ENCODE measurements at places on chromosomes 11 and 22. TPM values are rescaled to one million over a fixed set of nuclear protein-coding genes. Genes with fewer than 3 reads are reported as not detected.
A peak's percentile ranks its signal among the peaks of the same experiment; 100 is the strongest.

GRCh38 chr11:64406221-64406946, 47.4 kb downstream of the RPS6KA4 start:
- no peak for DNase-seq

DNA sequence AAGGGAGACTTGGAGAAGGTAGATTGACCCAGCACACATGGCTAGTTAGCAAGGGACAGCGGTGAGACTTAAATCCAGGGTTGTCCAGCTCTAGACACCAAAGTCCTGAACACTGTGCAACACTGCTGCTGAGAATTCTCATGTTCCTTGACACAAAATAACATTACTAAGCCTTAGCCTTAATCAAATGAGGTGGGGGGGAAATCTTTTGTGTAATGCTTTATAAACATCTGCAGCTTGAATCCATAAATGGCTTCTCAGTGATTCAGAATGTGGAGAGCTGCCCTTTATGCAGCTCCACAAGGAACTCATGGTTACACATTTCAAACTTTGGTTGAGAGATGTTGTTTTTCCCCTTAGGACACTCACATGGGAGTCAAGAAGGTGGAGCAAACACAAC, 80.0 kb downstream of the CD44 start:
- no peak for DNase-seq

DNA sequence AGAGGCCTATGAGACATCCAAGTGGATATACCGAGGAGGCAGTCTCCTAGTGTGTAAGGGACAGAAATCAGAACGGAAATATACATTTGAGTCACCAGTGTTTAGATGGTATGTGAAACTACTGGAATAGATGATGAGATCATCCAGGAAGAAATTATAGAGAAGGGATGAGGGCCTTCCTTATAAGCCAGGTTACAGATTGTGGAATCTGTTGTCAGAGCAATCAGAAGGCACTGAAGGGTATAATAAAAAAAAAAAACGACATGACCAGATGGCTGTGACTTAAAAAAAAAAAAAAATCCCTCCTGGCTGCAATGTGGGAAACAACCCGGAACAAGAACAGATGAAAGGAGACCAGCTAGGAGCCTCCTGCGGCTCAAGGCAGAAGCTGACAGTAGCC, 2.7 kb downstream of the MAJIN start:
- peak; percentile 37 for DNase-seq

BTG4 gene
- total RNA-seq: 0.15 TPM

BTBD18 gene
- not detected for total RNA-seq

- no peak for DNase-seq
Measured at GRCh38 chr22:19568337-19569275, 44.4 kb upstream of the CLDN5 start.

ARHGAP42 gene
- total RNA-seq: 8.3 TPM

LDHAL6A gene
- not detected for total RNA-seq

Data from H4 (cell line).